AG04450 (cell line): ENCODE measurements at places on chromosomes 6 and 20.

DNA sequence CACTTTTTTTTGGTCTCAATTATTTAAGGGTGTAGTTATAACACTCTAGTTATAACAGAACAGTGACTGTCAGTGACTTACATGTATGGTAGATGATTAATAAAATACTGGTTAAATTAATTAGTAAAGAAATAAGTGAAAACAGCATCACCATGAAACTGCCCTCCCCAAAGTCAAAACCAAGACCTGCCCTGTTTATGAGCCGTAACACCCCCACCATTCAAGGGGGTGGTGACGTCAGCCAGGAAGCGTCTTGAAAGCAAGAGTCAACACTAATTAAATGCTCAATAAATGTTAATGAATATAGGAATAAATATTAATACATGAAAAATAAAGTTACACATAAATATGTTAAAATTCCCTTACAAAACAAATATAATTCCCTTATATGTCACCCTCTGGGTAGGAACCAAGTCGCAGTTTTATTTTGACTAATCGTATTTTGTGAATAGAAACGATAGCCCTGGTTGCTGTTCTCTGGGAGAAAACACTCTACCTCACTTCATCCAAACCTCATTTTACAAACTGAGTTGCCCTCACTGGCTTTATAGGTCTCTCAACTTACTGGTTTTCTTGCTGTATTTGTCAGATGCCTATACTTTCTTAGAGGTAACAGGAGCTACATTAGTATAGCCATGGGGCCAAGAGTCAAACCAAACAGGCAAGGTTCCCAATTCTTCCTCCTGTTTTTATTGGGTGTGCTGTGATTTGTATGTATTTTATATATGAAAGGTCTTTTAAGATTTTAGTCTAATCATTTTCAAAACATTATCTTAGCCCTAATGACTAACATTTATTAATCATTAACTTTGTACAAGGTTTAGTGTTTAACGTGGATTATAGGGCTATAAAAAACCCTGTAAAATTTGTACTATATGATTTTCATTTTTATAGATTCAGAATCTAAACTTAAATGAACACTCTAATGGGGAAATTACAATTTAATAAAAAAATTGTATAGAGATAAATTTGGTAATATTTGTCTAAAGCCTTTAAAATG, 227.9 kb upstream of the IRAK1BP1 start:
- no peak for DNase-seq

DNA sequence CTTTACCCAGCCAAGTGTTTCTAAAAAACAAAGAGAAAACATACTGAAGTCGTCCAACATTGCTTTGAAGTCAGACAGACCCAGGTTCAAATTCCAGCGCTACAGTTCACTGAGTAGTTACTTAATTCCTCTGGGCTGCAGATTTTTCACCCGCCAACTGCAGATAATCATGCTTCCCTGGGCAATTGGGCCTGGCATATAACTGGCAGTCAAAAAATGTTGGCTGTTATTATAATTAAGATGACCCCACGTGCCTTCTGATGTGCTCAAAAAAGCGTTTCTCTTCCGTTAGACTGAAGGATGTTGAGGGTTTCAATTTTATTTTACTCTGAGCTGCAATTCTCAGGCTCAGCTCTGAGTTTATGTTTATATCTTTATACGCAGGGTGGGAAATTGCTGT, 156.1 kb upstream of the CITED2 start:
- DNase-seq, result no peak

DNA sequence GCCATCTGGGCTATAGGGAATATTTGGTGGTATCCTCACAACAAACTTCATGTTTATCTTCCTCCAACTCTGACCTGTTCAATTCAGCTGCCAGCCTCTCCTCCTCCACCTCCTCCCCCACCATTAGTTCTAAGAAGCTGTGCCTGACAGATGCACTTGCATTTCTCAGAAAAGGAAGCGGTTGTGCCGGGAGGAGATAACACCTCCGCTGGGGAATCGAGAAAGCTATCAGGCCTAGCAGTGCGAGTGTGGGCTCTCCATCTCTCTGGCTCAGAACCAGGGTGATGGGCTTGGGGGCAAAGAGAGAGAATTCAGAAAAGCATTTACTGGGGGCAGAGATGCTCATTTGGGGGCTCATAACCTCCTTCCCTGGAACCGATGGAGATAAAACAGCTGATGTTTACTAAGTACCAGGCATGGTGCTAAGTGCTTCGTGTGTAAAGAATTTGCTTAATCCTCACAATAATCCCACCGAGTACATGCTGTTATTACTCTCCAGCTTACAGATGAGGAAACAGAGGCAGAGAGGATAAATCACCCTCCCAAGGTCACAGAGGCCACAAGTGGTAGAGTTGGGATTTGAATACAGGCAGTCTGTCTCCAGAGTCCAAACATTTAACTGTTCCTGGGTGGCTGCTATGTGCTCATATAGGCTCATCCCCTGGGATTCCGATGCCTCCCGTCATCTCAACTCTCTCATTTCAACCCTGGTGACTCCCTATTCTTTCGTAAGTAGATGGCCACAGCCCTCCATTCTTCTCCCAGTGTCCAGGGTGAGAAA, 38.3 kb downstream of the COX4I2 start:
- DNase-seq, result no peak

DNA sequence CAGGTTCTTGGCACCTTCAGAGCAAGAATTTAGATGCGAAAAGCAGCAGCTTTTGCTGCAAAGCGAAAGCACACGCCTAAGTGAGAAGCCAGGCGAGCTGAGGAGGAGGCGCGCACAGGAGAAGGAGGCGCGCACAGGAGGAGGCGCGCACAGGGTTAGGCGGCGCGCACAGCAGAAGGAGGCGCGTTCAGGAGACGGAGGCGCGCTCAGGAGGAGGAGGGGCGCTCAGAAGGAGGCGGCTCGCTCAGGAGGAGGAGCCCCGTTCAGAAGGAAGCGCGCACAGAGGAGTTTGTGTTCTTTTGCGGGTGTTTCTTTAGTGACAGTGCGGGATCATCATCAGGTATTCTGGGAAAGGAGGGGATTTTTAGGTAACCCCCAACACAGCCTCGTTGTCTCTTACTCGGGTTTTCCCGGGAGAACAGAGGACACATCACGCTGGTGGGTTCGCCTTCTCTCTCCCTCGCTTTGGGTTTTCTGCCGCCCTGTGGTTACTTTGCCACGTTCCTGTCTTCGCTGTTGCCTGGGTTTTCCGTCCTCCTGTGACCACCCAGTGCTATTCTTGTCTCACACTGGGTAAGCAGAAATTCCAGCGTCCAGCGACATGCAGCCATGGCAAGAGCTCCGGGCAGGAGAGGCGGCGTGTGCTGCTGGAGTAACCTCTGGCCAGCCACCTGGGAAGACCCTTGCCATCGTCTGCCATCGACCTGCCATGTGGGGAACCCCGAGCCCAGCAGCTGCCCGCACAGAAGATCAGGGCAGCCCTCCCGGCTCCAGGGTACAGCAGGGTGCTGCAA, 47.0 kb downstream of the WDR27 start:
- DNase-seq, result peak; percentile 29

GRCh38 chr20:43925215-43925614, 10.6 kb downstream of the TOX2 start:
- no peak for DNase-seq

DNA sequence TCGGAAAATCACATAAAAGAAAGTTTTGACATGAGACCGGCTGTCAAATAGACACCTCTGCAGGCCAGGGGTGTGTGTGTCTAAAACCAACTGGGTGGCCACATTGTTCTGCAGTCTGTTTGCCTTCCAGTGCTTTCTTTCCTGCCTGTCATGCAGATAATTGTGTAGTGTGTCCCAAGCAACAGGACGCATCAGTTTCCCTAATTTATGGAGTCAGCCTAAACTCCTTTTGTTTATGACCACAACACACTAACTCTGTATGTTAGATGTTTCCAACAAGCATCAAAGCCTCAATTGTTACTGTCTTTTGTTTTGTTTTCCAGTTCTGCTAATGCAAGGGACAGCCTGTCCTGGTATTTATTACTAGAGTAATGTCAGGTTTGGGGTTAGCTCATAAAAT, 205.7 kb downstream of the ATXN1 start:
- no peak for DNase-seq

DNA sequence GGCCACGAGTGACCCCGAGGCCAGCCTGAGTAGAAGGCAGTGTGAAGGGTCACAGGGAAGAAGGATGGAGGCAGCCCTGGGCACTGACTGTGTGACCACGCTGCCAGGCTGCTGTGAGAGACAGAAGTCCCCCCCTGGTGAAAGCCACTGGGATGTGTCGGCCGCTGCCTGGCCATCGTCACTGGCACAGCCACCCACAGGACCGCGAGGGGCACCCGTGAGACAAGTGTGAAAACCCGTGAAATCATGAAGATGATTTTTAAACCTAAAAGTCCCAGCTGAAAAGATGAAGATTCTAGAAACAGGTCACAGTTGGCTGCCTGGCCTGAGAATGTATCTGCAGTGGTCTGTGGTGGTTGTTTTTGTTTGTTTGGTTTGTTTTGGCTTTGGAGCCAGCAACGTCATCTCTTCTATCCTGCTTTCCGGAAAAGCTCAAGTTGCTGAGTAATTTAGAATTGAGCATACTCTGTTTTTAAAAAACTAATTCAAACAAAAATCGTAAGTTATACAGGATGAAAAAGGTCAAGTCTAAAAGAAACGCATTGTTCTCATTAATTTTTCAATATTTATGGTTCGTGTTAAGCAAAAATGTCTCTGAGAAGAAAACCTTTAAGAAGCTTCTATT, 94.7 kb downstream of the HUS1B start:
- no peak for DNase-seq

- DNase-seq, result no peak
These were observed 508.0 kb downstream of the TBC1D32 start for GRCh38 chr6:120826253-120826652.

- DNase-seq, result no peak
These were observed 655.0 kb downstream of the QKI start for GRCh38 chr6:164069350-164069990.

GRCh38 chr20:40606660-40607059, 82.4 kb downstream of the MAFB start:
- no peak for DNase-seq

GRCh38 chr6:7129784-7130569, 22.2 kb downstream of the RREB1 start:
- DNase-seq, result no peak

GRCh38 chr6:65964261-65964660, 257.2 kb upstream of the EYS start:
- DNase-seq, result no peak

- no peak for DNase-seq
These were observed 13.6 kb upstream of the HLA-C start for GRCh38 chr6:31285486-31285885.

DNA sequence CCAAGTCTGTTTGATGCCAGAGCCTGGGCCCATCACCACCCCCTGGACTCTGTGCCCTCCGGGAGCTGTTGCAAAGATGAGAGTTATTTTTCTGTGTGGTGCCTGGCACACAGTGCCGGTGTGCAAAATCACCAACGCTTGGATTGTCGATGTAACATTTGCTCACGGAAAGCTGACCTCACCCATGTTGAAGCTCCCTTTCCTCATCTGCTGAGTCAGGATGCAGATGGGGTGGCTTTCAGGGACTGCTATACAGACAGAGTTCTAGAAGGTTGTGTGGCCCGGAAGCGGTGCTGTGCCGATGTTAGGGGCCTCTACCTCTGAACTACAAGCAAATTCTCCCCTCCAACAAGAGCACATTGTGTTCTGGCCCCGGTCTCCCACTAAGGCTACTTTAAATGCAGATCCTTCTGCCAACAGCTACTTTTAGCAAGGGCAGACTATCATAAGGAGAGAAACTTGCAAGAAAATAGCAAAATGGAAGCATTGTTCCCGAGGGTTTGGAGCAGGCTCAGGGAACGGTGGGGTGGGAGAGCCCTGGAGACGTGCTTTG, 34.0 kb downstream of the EYA2 start:
- no peak for DNase-seq

- no peak for DNase-seq
These were observed 14.2 kb upstream of the SLC22A7 start for GRCh38 chr6:43283905-43284304.

GRCh38 chr20:51628533-51629398, 86.2 kb upstream of the NFATC2 start:
- DNase-seq, result no peak

DNA sequence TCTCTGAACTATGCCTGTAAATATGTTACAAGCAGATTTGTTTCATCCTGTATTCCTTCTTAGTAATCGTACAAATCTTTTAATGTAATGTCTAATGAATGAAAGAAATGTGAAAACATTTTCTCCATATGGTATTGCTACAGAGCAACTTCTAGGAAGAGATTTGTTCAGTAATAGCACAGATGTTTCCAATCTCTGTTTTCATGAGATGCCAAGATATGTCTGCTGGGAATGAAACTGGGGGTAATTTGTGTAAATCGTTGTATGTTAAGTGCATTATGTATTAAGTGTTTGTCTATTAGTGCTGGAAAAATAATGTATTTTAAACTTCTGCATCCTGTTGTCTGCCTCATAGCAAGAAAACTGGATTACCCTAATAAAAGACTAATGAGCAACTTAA, 722.2 kb upstream of the EYS start:
- no peak for DNase-seq

DNA sequence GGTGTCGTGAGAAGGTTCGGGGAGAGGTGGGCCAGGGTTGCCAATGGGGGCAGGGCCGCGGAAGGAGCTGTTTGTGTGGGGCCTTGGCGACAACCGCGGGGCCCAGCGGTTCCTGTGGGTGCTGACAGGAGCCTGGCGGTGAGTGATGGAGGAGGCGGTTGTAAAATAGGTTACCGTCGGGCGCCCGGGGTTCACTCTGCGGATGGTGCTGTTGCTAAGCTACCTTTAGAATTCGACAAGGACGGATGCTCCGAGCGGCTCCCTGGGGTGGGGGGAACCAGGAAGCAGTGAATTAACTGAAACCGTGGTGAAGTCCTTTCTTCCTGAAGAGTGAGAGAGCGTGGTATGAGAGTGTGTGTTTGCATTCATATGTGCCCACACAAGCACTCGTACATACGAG, 61.7 kb downstream of the CDH22 start:
- DNase-seq, result no peak

DNA sequence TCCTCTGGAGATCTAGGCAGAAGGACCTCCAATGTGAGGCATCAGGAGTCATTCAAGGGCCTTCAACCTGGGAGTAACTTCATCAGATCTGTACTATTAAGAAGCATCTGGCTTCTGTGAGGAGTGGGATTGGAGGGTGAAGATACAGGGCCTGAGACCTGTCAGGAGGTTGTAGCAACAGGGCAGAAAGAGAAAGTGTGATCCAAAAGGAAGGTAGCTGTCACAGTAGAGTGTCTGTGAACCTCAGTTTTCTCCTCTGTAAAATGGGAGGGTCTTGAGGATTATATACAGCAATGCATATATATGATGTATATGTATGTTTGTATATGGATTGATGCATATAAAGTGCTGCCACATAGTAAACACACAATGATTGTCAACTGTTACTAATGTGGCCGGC, 2.6 kb upstream of the RPL10A start:
- no peak for DNase-seq
